ENCODE measurements at places on chromosomes 5 and 9. TPM values are rescaled to one million over a fixed set of nuclear protein-coding genes. Genes with fewer than 3 reads are reported as not detected.

DNA sequence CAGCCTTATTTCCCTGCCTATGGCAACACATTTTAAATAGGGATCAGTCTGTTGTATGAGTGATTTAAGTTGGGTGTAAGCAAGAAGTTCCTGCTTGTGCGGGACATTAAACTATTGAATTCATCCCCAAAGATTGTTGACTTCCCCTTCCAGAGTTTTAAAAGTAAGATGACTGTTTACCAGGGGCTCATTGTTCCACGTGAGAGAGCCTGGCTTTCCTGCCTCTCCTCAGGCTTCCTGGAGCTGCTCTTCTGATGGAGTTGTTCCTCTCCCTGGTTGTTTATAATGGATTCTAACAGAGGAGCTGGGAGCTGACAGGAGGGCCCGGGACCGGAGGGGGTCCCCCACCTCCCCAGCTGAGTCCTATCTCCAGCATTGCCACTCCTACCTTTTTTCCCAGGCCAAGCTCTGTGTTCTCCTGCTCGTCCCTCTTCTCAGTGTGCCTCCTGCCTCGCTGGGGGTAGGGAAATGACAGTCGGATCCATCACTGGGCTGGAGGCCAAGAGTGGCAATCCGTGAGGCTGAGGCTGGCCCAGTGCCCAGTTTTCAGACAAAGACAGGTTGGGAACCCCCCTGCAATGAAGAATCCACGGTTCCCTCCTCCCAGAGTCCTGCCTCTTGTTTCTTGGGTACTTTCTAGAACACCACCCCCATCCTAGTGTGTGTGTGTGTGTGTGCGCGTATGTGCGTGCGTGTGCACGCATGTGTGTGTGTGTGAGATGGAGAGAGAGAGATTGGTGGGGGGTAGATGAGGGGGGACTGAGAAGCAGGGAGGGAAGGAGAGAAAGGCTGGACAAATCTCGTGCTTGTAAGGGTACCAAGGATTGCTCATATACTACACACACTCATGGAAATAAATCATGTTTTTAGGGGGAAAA, 123.7 kb upstream of the NFIB start:
- H3K4me3 ChIP-seq, result no peak overlapping the region
- H3K4me1 ChIP-seq, result no peaks in the 10 kb centered on the region
- no peak for DNase-seq
- H3K27me3 ChIP-seq, result no peaks in the 10 kb centered on the region
- H3K36me3 ChIP-seq, result no peaks in the 10 kb centered on the region
- H3K27ac ChIP-seq, result no peak overlapping the region

DNA sequence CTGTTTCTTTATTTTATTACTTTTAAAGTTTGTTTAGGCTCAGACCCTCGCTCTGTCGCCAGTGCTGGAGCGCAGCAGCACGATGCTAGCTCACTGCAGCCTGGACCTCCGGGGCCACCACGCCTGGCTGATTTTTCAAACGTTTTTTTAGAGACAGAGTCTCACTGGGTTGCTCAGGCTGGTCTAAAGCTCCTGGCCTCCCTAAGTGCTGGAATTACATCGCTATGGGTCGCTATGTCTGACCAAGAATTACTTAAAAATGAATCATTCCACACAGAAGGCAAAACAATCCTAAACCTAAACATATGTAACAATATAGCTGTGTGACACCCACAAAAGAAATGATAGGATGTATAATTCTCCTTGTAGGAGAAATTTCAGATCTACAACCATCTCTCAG, 86.9 kb upstream of the SIMC1 start:
- no peaks in the 10 kb centered on the region for H3K27me3 ChIP-seq
- no peak for DNase-seq
- H3K36me3 ChIP-seq, result no peaks in the 10 kb centered on the region
- no peak overlapping the region for H3K27ac ChIP-seq
- H3K4me1 ChIP-seq, result no peaks in the 10 kb centered on the region
- H3K4me3 ChIP-seq, result no peak overlapping the region

CD14 gene
- 0.38 TPM for total RNA-seq

DNA sequence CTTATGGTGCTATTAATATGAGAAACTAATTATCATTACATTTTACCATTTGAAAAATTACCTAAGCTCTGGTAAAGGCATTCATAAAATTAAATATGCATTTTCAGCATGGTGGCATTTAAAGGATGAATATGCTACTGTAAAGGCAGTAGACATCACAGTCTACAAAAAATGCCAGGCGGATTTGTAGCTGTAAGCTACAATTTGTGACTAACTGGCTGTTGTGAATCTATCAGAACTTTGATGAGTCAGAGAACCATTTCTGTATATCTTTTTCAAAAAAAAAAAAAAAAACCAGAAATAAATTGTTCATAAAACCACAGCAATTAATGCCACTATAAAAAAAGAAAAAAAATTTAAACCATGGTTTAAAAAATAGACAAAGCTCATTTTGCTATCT, 186.3 kb downstream of the NFIB start:
- H3K4me3 ChIP-seq, result no peak overlapping the region
- H3K4me1 ChIP-seq, result no peaks in the 10 kb centered on the region
- H3K36me3 ChIP-seq, result no peaks in the 10 kb centered on the region

GRCh38 chr5:134957920-134958608, 9.6 kb upstream of the CATSPER3 start:
- no peak for DNase-seq
- no peaks in the 10 kb centered on the region for H3K27me3 ChIP-seq
- no peak overlapping the region for H3K27ac ChIP-seq
- H3K4me1 ChIP-seq, result peaks cover 1% of the 10 kb centered on the region
- H3K4me3 ChIP-seq, result no peak overlapping the region

- no peaks in the 10 kb centered on the region for H3K27me3 ChIP-seq
- no peaks in the 10 kb centered on the region for H3K4me1 ChIP-seq
- DNase-seq, result no peak
These were observed 11.6 kb downstream of the SSBP2 start for GRCh38 chr5:81739291-81739690.

- H3K27me3 ChIP-seq, result no peaks in the 10 kb centered on the region
- DNase-seq, result no peak
- no peaks in the 10 kb centered on the region for H3K4me1 ChIP-seq
- no peak overlapping the region for H3K4me3 ChIP-seq
- H3K27ac ChIP-seq, result no peak overlapping the region
These were observed 17.0 kb downstream of the LARS1 start for GRCh38 chr5:146165460-146165859.

HNRNPAB gene
- 82.6 TPM for total RNA-seq

Data from naive thymus-derived CD4-positive, alpha-beta T cell (primary cell).